ENCODE measurements at places on chromosomes 11 and 22.

DNA sequence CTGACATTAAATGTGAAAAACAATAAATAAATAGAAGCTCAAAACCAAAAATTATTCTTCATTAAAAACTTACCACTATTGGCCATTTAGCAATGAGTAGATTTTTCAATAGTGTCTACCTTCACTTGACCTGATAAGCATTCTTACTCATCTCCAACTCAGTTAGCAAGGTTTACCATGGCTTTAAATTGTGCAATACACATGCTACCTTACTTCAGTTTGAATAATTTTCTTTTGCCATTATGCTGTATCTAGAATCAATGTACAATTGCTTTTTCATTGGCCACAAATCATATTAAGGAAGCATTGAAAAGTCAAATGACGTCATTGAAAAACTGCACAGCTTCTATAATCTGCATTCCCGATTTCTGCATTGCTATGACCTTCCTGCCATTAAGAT, 64.9 kb downstream of the SVIP start:
- no peak for DNase-seq

GRCh38 chr11:72578991-72579815, 95.0 kb downstream of the PDE2A start:
- DNase-seq: no peak

GRCh38 chr11:60950933-60951605, 907 bp downstream of the SLC15A3 start:
- DNase-seq: no peak

GRCh38 chr11:124934862-124935547, 842 bp downstream of the HEPACAM start:
- DNase-seq: no peak

DNA sequence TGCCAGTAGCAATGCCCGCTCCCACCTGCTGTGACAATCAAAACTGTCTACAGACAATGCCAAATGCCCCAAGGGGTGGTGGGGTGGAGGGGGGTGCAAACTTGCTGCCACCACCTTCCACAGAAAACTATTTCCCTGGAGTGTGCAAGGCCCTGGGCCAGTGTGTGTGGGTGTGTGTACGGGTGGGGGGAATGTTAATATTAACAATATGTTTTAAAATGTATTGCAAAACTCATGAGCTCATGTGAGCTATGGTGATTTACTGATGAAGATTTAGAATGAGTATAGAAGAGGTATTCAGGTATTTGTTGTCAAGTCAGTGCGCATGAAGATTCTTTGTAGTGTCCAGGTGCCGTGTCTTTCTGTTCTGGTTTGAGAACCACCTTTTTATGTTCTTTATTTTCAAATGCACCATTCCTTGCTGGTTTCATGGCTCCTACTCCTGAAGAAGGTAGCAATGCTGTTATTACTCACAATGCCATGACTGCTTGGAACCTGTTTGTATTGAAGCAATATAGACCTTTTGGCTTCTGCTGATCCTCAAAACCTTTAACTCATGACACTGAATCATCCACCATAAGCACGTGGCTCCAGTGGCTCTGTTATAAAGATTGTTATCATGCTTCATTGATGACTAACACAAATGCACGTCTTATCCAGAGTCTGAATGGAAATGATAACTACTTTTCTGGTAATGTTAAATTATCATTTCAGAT, 29.9 kb upstream of the AQP11 start:
- DNase-seq: no peak

DNA sequence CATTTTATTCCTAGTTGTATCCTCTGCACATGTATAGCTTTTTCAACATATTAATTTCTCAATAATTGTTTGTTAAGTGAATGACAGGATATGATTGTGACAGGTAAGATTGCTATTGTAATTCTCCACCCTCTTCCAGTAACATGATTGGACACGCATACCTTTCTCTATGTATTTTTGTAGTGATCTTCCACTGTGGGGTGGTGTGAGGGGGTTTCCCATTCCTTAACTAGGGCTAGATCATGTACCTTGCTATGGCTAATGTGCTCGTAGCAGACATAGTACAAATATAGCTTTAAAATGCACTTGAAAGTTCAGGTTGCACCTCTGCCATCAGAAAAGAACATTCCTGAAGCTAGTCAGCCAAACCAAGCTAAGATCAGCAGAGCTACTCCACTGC, 2392.8 kb upstream of the RAG2 start:
- DNase-seq: no peak

- DNase-seq: no peak
Measured at GRCh38 chr11:4581443-4581842, at the start of gene OR52I2. Gene OR52I2, plus strand, starts transcription at chr11:4581743.

- no peak for DNase-seq
Measured at GRCh38 chr11:18304745-18305144, 17.2 kb downstream of the HPS5 start.

- DNase-seq: no peak
Measured at GRCh38 chr11:115700496-115700895, 196.3 kb upstream of the CADM1 start.

- no peak for DNase-seq
Measured at GRCh38 chr22:49412236-49412635, 415.4 kb downstream of the BRD1 start.

DNA sequence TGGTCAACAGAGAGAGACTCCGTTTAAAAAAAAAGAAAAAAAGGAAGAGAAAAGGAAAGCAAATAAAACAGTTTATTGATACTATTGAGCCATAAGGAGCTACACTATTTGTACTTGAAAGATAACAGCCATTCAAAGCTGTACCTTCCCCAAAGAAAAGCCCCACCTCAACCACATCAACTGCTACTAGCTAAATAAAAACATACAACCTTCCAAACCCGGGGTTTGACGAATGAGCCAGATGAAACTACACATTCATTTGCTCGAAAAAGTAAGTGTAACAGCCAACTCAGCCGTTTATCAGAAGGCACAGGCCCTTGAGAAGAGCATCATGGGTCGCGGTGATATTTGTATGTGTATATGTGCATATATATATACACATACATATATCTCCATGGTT, 78.4 kb downstream of the SIK3 start:
- DNase-seq: no peak

- no peak for DNase-seq
Measured at GRCh38 chr11:24384240-24384639, 112.6 kb upstream of the LUZP2 start.

DNA sequence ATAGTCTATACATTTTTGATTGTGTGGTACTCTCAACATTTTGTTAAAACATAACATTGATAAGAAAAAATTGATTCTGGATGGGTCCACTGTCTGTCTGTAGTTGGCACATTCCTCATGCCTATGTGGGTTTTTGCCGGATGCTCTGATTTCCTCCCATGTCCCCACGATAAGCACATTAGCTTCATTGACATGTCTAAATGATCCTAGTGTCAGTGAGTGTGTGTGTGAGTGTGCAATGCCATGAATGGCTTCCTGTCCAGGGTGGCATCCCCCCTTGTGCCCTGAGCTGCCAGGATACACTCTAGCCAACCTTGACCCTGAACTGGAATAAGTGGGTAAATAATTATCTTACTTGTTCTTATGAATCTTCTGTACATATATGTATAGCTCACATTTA, 5.4 kb downstream of the SFI1 start:
- no peak for DNase-seq

DNA sequence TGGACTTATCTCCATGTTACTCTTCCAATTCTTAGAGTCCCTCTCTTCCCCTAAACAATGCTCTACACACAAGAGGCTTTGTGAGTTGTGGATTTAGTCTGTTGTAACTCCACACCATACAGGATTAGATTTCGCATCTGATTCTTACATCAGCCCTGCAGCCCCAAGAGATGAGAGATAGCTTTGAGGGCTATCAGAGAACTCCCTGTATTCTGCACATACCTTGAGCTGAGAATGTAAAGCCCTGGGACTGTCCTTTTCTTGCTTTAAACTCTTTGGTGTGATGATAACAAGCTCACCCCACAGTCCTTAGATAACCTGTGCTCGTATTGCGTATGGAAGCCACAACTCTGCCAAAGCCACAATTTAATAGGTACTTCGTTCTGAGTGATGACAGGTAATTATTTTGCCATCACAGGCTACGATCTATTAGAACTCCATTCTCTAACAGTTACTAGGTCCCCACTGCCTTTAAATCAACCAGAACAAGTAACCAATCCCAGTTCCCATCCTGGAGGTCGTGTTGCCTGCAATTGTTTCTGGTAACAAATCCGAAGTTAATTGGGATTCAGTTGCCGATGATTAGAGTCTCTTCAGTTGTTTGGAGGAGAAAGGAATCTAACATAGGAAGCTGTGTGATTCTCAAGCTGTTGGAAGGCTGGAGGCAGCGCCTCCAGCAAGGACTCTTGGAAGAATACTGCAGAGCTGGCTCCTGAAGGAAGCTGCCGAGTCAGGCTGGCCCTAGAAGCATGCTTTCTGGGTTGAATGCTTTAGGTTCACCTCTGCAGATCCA, 1.3 kb upstream of the PARVG start:
- no peak for DNase-seq

All from activated effector memory CD4-positive, alpha-beta T cell treated with Interleukin-2 at 50 U/mL for 16 hours (primary cell).